ENCODE measurements at places on chromosomes 4 and X.

DNA sequence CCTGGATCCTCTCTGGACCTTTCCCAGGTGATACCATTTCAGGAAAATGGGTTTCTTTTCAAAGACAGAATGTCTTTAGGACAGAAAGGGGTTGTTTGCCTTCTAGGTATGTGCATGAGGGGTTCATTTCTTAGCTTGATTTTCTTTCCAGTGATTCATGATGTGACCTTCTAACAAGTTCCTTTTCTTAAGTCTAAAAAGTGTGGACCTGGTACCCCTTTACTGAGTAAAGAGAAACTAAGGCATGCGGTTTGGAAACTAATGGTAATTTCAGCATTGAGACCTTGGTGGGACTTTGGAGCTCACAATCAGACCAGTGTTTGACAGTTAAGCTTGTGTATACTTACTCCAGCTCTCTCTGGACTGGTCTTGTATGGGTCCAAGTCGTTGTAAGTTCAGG is 8.7 kb downstream of the ENOPH1 start:
- no peak for DNase-seq

DNA sequence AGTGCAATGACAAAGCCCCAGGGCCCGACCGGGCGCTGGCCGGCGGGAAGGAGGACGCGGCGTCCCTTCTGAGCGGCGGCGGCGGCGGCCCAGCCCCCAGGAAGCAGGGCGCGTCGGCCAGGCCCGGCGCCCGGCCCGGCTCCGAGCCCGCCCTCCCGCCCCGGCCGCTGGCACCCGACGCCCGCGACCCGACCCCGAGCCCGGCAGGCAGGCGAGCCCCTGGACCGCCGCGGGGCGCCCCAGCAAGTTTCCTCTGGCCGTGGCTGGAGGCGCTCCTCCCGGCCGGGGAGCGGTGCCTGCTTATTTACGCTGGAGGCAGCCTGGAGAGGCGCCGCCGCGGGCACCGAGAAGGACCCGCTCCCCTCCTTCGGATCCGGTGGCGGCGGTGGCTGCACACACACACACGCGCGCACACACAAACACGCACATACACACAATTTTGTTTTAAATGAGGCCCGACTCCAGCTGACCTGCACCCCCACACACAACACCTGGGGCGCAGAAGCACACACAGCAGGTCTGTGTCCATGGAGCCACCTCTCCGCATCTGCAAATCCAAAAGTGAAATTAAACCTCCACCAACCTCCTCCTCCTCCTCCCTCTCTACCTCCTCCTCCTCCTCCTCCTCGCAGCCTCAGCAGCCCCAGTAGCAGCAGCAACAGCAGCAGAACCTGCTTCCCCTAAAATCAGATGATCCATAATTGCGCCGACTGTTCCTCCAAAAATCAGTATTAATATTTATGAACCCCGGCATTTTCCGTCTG is 669 bp downstream of the IRF2 start:
- peak; percentile 62 for DNase-seq

DNA sequence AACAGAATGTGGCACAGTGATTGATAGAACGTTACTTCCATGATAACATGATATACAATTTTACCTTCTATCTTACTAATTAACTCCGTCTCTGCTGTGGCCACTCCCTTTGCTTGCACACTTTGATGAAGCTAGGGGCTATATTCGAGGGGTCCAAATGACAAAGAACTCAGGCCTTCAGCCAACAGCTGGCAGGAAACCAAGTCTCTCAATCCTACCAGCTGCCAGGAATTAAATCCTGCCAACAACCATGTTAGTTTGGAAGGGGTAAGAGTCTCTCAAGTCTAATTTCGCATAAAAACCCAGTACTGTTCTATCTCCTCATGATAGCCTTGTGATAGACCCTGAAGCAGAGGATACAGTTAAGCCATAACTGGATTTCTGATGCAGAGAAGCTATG is 1122.9 kb upstream of the PCDH10 start:
- DNase-seq: no peak

DNA sequence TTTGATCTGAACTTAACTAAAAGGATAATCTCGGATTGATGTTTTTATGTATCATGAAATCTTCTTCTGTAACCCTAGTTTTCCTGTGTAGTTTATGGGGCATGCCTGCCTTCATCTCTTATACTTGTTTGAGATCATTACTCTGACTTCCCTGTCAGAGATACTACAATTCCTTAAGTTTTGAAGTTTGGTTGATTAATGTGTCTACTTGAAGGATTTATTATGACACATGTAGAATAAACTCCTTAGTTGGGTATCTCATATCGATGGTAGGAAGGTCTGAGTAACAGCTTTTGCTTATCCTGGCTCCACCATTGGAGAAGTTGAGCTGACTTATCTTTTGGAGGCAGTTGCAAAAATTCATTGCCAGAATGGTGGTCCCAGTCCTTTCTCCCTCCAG is 46.7 kb downstream of the WWC2 start:
- no peak for DNase-seq

GRCh38 chr4:6896035-6896434 is 13.6 kb upstream of the TBC1D14 start:
- DNase-seq: no peak
